ENCODE measurements at places on chromosomes 11 and 22.
A peak's percentile ranks its signal among the peaks of the same experiment; 100 is the strongest.

GRCh38 chr11:120928627-120929026 is 95.3 kb upstream of the TBCEL start:
- no peak for DNase-seq

- no peak for DNase-seq
Observed at GRCh38 chr22:27670701-27671412, 130.7 kb downstream of the MN1 start.

DNA sequence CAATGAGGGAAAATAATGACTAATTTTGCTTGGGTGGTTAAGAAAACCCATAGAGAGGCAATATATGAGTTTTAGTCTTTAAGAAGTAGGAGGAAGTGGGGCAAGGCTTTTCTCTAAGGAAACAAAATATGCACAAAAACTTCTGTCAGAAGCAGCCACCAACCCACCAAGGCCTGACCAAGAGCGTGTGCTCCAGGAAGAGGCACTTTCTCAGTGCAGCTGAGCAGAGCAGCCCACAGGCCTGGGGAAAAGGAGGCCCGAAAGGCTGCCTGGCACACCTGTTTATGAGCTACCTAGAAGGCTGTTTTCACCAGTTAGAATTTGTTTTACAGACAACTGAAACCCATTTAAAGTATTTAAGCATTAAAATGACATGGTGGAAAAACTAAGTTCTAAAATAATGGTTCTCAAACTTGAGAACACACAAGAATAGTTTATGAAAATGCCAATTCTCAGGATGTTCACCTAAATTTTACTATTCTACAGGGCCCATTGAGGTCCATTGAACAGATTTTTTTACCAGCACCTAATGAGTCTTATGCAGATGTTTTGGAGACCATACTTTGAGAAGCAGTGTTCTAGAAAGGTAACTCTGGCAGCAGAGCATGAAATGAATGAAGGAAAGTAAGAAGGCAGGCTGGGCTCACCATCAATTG is 160.5 kb upstream of the DDI1 start:
- no peak for DNase-seq

DNA sequence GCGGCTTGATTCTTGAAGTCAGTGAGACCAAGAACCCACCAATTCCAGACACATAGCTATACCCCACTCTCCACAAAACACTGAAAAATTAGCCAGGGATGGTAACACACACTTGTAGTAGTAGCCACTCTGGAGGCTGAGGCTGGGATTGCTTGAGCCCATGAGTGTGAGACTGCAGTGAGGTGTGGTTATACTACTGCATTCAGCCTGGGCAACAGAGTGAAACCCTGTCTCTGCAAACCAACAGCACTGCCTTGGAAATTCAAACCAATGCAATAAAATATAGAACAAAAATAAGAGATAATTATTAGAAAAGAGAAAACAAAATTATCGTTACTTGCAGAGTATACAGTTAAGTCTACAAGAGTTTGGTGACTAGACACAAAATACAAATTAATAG is 20.2 kb upstream of the PRDM10 start:
- DNase-seq: no peak

DNA sequence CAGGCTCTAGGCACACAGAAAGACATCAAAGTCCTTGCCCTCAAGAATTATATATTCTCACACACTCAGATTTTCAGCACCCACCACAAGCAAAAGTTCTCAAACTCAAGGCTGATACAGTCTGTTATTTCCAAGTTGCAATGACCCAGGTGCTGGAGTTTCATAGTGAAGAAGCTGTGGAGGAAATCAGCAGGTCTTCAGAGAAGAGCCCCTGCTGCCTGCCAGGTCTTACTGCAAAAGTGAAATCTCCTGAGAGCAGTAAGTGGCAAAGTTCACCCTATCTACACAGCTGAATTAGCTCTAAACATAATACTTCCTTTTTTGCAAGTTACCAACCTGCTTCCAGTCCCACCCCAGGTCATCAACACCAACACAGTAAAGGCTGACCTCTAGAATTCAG is 64.6 kb downstream of the RPL27A start:
- DNase-seq: no peak

GRCh38 chr11:72038491-72038890 is 39.8 kb downstream of the IL18BP start:
- DNase-seq: peak; percentile 83

DNA sequence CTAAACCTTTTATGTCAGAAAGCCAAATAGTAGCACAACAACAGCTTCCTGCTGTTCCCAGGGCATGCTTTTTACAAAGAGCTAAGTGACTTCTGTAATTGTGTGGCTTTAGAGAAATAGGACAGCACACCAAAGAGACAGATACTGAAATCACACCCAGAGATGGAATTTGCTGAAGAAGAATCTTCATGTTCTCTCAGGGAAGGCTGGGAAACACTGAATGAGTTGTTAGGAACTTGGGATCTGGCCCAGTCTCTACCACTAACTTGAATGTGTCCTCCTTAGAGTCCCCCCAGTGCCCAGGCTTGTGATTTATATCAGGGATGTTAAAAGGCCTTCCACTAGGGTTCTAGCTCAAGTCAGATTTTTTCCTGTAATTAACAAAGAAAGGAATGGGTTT is 175.2 kb downstream of the DBX1 start:
- no peak for DNase-seq
